SJSA1 (cell line): ENCODE measurements at places on chromosomes 7 and 10. TPM values are rescaled to one million over a fixed set of nuclear protein-coding genes. Genes with fewer than 3 reads are reported as not detected.

GRCh38 chr10:28043941-28044340 is 45.1 kb upstream of the ODAD2 start:
- no peak overlapping the region for H3K27ac ChIP-seq
- H3K4me1 ChIP-seq: peaks cover 16% of the 10 kb centered on the region
- DNase-seq: no peak
- H3K36me3 ChIP-seq: no peaks in the 10 kb centered on the region
- H3K27me3 ChIP-seq: no peaks in the 10 kb centered on the region

DNA sequence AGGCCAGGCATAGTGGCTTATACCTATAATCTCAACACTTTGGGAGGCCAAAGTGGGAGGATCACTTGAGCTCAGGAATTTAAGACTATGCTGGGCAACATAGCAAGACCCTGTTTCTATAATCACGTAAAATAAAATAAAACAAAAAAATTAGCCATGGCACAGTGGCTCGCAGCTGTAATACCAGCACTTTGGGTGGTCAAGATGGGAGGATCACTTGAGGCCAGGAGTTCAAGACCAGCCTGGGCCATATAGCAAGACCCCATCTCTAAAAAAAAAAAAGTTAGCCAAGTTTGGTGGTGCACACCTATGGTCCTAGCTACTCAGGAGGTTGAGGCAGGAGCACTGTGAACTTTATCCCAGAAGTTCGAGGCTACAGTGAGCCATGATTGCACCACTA is 30.9 kb downstream of the DNA2 start:
- no peak overlapping the region for H3K27ac ChIP-seq
- peaks cover 35% of the 10 kb centered on the region for H3K36me3 ChIP-seq
- no peak for DNase-seq
- no peak overlapping the region for H3K4me3 ChIP-seq
- no peaks in the 10 kb centered on the region for H3K27me3 ChIP-seq
- no peaks in the 10 kb centered on the region for H3K4me1 ChIP-seq

FAM237B gene
- not detected in 2 replicates for total RNA-seq

GTPBP4 gene
- total RNA-seq: 77.6 and 87.4 TPM in 2 replicates

SPDYE11 gene
- not detected in 2 replicates for total RNA-seq

VAX1 gene
- not detected in 2 replicates for total RNA-seq

SEMA3A gene
- 17.6 and 29.2 TPM in 2 replicates for total RNA-seq

GRCh38 chr10:61503051-61503450 is 49.9 kb upstream of the TMEM26 start:
- H3K36me3 ChIP-seq: no peaks in the 10 kb centered on the region
- no peak overlapping the region for H3K4me3 ChIP-seq
- H3K27ac ChIP-seq: no peak overlapping the region
- DNase-seq: no peak
- no peaks in the 10 kb centered on the region for H3K4me1 ChIP-seq

GRCh38 chr10:75971402-75972211 is 540.2 kb downstream of the LRMDA start:
- no peak overlapping the region for H3K27ac ChIP-seq
- H3K27me3 ChIP-seq: no peaks in the 10 kb centered on the region
- no peak for DNase-seq
- no peak overlapping the region for H3K4me3 ChIP-seq
- no peaks in the 10 kb centered on the region for H3K36me3 ChIP-seq
